ENCODE measurements at places on chromosomes 1 and 21. TPM values are rescaled to one million over a fixed set of nuclear protein-coding genes. Genes with fewer than 3 reads are reported as not detected.
A peak's percentile ranks its signal among the peaks of the same experiment; 100 is the strongest.

DNA sequence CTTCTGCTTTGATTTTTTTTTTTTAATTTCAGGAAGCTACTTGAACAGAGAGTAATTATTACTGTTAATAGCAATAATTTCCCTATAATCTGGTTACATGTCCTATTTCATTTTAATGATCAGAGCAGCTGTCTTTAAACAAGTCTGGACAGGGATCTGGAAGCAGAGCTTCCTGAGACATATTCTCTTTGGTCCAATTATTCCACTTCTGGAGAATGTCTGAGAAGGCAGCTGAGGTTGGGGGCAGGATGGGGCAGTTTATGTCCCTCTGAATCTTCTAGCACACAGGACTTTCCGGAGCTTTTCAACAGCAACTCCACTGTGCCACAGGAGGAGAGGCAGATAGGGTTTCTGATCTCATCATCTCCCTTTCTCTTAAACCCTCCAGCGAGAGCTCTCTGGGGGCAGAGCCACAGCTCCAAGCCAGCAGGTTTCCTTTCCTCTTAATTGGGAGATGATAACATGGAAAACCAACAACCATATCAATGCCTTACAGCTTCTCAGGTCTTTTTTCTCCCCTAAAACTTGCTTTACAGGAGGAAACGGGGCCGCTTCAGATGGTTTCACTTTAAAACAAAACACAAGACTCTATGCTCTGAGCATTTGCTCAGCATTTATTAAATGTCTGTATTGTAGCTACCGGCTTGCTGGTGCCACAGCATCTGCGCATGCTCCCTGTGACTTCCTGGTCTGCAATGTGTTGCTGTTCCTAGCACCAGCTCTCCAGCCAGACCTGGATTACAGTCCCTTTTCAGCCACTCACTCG, 425.7 kb upstream of the USP24 start:
- no peak for DNase-seq

The ACKR1 gene
- not detected for total RNA-seq

- DNase-seq = no peak
Measured at GRCh38 chr1:180152588-180152987, 2.1 kb upstream of the QSOX1 start.

The OR2G6 gene
- total RNA-seq = not detected

- peak; percentile 48 for DNase-seq
Measured at GRCh38 chr1:8989821-8990220, 36.4 kb downstream of the SLC2A7 start.

DNA sequence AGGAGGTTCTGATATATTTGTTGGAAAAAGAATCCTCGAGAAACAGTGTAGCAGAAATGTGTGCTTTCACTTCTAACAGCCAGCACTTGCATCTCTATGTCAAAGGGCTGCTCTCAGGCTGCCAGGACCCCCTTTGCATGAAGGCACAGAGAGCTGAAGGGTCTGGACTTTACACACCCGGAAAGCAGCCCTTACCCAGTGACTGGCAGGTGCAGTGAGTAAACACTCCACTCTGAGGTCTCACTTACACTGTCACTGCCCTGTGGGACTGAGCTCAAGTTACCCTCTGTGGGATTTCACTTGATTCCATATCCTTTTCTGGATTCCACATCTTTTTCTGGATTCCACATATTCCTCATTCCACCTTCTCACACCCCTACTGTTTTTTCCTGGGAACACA, 40.8 kb upstream of the PPP2R5A start:
- no peak for DNase-seq

GRCh38 chr1:153430561-153430960, 14.2 kb downstream of the S100A7A start:
- no peak for DNase-seq

The UBE2U gene
- total RNA-seq = not detected

The LMX1A gene
- total RNA-seq = not detected

DNA sequence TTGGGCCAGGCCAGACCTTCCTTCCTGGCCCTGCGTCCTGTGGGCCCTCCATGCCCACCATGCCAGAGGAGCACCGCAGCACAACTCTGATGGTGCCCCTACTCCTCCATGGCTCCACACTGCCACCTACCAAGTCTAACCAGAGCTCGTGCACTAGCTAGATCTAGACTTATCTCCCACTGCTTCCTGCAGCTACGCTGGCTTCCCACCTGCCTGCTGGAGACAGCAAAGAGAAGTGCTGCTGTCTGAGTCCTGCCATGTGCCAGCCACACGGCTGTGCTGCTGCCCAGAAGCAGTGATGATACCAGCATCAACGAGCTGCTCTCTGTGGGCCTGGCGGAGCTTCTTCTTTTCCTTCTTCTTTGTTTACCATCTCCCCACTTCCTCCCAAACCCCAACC, 4.5 kb downstream of the GUCA2B start:
- no peak for DNase-seq

- DNase-seq = no peak
Measured at GRCh38 chr1:58975888-58976287, 192.0 kb upstream of the JUN start.
